ENCODE measurements at places on chromosomes 2 and 18. TPM values are rescaled to one million over a fixed set of nuclear protein-coding genes. Genes with fewer than 3 reads are reported as not detected.

The MROH2A gene
- not detected for total RNA-seq

The GALNT3 gene
- 9.0 TPM for total RNA-seq

DNA sequence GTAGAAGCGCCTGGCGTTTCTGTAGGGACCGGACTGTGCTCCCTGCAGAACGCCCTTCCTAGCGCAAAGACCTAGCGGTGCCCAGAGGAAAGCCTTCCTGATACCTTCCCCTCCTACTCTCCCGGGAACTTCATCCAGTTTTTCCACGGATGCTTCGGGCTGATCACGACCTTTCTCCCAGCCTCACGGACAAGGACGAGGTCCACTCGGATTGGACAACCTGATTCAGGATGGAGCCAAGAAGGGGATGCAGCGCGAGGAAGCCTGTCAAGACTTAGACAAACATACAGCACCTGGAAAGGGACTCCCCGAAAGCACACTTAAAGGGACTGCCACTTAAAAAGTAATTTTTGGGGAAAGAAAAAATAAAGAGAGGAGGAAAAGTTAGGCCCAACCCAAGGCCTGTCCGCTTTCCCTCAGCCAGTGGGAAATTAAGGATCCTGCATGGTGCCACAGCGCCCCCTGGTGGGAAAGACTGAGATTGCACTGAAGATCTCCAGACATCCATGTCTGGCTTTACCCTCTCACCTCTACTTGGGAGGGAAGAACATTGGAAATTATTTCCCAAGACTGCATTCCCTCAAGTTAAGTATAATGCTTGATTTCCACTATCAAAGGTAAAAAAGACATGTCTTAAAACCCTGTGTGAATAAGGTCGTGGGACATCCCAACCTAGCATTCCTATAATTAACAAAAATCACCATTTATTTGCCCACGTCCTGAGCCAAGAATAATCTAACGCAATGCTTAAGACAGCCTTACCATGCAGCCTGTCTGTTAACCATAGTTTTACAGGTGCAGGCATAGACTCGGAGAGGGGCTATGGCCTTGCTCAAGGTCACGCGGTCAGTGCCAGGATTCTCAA lies 13.4 kb upstream of the COPS8 start:
- peak; percentile 70 for DNase-seq

GRCh38 chr2:457792-458424 lies 170.0 kb upstream of the ALKAL2 start:
- DNase-seq: no peak

GRCh38 chr18:24515721-24516120 lies 55.3 kb downstream of the HRH4 start:
- no peak for DNase-seq

- peak; percentile 3 for DNase-seq
These were observed 116.1 kb downstream of the NFATC1 start for GRCh38 chr18:79511671-79512301.

The DSG4 gene
- not detected for total RNA-seq

GRCh38 chr2:30239308-30239985 lies 8.1 kb downstream of the LBH start:
- DNase-seq: peak; percentile 61

DNA sequence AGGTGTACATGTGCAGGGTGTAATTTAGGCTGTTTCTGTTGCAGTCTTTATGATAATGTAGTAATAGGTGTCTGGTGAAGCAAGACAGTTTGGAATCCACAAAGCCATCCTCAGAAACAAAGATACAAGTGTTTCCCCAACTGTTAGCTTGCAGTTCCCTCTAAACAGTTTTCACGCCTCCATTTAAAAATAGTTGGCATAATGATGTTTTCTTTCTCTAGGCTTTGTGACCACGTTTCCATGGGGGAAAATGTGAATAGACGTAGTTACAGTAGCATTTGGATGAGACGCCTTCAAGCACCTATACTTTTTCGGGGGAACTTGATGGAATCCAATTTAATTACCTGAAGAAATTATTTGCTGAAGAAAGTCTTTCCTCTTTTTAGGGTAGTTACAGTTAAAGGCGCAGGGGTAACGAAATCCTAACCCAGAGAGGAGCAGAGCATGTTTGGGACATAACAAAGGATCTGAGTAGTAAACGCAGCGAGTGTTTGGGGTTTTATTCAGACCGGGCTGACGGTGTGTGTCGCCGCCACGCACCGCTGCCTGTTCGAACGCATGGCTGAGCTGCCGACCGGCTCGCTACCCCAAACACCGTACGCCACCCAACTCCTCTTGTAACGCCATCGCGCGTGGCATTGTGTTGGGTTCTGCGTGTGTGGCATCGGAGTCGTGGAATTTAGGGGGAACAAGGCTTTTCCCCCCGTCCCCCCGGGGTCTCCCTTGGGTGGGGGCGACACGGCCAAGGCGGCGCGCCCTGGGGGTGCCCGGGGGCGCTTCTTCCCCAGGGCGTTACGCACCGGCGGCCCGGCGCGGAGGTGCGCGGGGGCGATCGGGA lies 681 bp upstream of the NRP2 start:
- DNase-seq: no peak

DNA sequence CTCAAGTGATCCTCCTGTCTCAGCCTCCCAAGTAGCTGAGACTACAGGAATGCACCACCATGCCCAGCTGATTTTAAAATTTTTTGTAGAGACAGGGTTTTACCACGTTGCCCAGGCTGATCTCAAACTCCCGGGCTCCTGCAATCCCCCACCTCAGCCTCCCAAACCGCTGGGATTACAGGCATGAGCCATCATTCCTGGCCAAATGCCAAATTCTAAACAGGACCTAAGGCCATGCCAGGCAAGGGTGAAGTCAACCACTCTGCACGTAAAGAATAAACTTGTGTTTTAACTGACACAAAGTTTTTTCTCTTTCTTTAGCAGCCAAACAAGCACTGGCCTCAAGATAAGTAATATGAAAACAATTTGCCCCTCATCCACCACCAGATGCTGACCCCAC lies 37.4 kb upstream of the SATB2 start:
- no peak for DNase-seq
